Pancreas (tissue), 10 donors: ENCODE measurements at places on chromosomes 5 and 9. TPM values are rescaled to one million over a fixed set of nuclear protein-coding genes. Genes with fewer than 3 reads are reported as not detected.

The ZNG1E gene
- 54.7 TPM for polyA plus RNA-seq

The PROB1 gene
- polyA plus RNA-seq: 0.34 TPM

DNA sequence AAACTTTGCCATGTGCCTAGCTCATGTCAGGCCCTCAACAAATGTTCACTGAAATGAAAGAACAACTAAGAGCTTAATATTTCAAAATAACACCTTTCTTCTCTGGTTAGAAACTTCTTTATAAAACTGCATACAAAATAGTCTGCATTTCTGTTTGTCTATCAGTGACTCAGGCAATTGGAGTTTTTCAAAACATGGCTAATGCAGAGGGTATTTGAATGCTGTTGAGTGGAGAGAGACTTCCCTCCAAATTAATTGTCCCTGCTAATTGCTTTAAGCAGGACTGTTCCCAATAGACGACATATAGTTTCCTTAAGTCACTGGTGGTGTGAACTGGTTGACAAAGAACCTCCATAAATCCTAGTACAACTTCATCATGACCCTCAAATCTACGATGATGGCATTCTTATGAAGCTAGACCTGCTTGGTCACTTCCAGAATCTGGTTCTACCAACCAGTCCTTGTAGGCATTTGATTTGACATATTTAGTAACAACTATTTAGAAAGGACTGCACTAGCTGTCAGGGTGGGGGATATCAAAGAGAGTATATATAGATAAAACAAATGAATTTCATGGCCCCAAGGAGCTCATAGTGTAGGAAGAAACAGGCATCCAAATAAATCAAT is 84.5 kb downstream of the PRLR start:
- no peak for DNase-seq

GRCh38 chr9:93255994-93256877 is 72.3 kb downstream of the WNK2 start:
- DNase-seq: no peak

GRCh38 chr5:159178978-159179377 is 30.4 kb downstream of the RNF145 start:
- DNase-seq: no peak

DNA sequence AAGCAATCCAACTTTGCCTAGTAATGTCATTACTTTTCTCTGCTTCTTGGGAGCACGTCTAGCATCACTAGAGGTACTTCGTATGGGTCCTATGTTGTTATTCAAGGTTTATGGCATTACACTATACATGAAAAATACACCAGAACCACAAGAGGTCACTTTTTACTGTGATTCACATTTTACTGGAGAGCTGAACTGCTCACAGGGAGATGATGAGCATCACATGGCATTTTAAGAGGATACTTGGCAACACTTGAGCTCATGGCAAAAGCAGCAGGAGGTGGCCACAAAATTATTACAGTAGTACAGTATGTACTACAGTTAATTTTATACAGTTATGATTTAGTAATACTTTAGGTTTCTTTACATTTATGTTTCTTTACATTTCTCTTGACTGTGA is 223.4 kb downstream of the PARP8 start:
- DNase-seq: no peak

- no peak for DNase-seq
Measured at GRCh38 chr5:93821891-93822415, 80.6 kb upstream of the POU5F2 start.

DNA sequence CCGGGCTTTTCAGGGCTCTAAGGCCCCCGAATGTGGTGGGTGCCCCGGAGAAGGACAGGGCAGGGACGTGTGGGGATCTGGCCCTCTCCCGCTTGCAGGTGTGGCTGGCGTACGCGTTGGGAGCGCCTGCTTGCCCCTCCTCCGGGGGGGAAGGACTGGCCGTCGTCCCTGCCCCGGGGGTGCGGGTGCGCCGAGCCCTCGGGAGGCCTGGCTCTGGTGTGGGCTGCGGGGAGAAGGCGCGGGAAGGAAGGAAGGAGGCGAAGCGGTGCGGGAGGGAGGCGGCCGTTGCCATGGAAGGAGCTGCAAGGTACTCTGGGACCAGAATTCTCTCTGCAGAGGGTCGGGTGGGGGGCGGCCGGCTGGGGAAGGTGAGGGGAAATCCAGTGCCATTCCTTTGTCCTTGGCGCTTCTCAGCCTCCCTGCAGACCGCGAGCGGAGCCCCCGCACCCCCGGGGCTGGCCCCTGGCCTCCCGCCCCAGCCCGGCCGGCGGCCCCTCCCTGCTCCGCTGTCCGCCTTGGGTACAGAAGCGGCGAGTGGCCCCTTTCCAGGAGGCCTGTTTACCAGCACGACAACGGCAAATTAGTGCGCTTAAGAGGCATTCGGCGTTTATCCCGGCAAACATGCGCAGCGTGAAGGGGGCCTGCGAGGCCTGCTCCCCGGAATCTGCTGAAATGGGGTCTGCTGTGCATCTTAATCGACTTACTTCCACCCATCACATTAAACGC is 67.1 kb upstream of the UNC5A start:
- no peak for DNase-seq

DNA sequence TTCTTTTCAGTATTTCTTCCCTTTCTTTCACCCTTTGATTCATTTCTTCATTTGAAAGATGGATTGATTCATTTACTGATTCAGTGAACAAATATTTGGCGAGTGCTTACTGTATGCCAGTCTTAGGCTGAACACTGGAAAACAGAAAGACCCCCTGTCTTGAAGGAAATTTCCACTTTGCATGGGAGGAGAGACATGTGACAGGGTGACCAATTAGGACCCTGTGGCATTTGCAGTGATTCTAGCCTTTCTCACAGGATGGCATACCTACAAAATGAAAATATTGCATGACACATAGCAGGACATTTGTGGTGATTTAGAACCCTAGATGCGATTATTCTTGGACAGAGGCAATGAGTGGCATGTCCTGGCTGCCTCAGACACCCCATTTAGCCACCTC is 407.2 kb upstream of the SGCD start:
- no peak for DNase-seq
